ENCODE measurements at places on chromosomes 1 and 21. TPM values are rescaled to one million over a fixed set of nuclear protein-coding genes. Genes with fewer than 3 reads are reported as not detected.

- DNase-seq = no peak
These were observed 40.6 kb downstream of the NTNG1 start for GRCh38 chr1:107181253-107181969.

Gene SLC25A24
- 12.7 TPM for total RNA-seq

- no peak for DNase-seq
These were observed 72.2 kb upstream of the DPT start for GRCh38 chr1:168801032-168801745.

Gene CYP4A22
- under 0.01 TPM for total RNA-seq
